ENCODE measurements at places on chromosomes 12 and 14.

GRCh38 chr12:80776706-80777105, 60.0 kb downstream of the MYF5 start:
- DNase-seq, result no peak

DNA sequence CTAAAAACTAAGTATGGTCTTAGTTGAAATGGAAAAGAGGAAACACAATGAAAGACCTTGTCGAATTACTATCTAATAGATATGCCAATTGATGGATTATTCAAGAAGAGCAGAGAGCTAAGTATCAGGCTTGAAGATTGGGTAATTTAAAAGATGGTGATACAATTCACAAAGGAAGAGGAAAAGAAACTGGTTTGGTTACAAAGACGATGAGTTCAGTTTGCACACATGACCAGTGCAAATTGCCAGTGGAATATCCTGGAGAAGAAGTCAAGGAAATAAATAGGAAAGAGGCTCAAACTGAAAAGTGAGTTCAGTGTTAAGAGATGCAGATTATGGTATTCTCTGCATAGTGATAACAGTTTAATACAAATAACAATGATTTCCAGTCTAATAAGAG, 2.5 kb upstream of the RAP1B start:
- DNase-seq, result no peak

GRCh38 chr14:32258336-32258993, 55.4 kb upstream of the RNU6-8 start:
- DNase-seq, result no peak

- no peak for DNase-seq
These were observed 59.5 kb downstream of the LRIG3 start for GRCh38 chr12:58860788-58861240.
